Stimulated activated CD4-positive, alpha-beta T cell treated with anti-CD3 and anti-CD28 coated beads, Interleukin-1b, Interleukin-23, amount 100 ng/mL, for 1 hour (primary cell): ENCODE measurements at places on chromosomes 11 and 22.

DNA sequence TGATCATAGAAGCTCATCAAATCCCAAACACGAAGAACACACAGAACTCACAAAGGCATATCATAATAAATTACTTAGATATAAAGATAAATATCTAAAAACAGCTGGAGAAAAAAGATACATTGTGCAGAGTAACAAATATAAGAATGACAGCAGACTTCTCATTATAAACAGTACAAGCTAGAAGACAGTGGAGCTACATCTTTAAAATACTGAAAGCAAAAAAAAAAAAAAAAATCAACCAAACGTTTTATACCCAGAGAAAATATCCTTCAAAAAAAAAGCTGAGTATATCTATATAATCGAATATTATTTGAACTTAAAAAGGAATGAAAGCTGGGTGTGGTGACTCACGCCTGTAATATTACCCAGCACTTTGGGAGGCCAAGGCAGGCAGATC lies 90.0 kb downstream of the SBF2 start:
- no peak for DNase-seq

- DNase-seq, result no peak
Measured at GRCh38 chr11:104772806-104773241, 125.4 kb downstream of the CASP12 start.

GRCh38 chr22:19515654-19516377 lies 8.4 kb downstream of the CLDN5 start:
- DNase-seq, result no peak

DNA sequence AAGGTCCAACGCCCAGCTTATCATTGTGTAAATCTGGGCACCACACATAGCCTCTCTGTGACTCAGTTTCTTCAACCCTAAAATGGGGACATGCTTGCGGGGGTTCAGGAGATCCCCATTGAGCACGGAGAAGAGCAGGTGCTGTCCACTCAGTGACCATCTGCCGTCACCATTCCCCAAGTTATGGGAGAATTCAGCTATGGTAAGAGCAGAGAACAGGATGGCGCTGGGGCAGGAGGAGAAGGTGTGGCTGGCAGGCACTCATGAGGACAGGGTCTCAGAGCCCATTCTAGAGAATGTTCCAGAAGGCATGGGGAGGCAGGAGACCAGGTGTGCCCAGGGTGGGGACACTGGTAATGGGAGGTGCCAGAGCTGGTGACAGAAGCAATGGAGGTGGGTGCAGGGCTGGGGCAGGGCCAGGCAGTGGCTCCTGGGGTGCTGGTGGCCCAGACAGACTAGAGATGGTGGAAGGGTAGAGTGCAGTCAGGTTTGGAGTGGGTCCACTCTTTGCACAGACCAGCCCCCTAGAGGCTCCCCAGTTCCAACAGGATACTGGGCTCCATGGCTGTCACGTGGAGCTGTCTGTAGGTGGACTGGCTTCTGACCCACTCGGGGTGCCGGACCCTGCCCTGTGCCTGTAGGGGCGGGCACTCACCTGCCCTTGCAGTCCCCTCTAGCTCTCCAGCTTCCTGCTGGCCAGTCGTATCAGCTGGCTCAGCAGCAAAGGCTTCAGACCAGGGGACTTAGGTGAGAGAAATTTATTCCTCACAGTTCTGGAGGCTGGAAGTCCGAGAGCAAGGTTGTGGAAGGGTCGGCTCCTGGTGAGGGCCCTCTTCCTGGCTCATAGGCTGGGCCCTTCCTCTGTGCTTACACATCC lies 84.7 kb downstream of the CDKN1C start:
- no peak for DNase-seq

- DNase-seq, result no peak
Measured at GRCh38 chr11:94243571-94244515, 60.5 kb upstream of the IZUMO1R start.

DNA sequence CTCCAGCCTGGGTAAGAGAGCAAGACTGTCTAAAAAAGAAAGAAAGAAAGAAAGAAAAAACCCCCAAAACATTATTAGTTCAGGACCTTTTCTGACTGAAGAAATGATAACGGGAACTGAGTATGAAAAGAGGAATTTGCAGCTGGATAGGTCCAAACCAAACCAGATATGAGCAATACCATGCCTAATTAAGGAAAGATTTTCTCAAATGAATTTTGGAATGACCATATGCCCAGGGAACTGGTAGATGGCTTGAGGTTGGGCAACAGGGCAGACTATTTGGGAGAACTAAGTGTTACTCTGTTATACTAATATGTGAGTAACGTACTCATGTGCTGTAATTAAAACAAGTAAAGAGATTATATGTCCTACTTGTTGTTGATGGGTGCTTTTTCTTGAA lies 186.1 kb downstream of the TMEM135 start:
- no peak for DNase-seq

- DNase-seq, result no peak
Measured at GRCh38 chr22:20238536-20238900, 29.6 kb downstream of the RTN4R start.

GRCh38 chr11:12990162-12990480 lies 19.0 kb upstream of the RASSF10 start:
- DNase-seq, result no peak

GRCh38 chr11:86395061-86395551 lies 20.4 kb downstream of the CCDC81 start:
- DNase-seq, result no peak

DNA sequence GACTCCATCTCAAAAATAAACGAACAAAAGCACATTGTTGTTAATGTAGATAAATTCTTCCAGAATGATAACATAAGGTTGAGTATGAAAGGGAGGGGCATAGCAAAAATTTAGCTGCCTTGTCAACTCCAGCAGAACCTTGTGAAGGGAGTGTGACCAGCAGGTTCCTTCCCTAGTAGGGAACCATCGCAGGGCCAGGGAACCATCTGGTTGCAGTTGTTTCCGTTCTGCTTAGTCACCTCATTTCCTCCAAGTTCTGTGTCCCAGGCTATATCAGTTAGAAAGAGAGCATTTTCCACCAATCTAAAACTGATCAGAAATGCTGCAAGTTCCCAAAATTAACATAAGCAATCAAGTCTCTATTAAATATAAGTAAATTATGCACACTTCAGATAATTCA lies 126.7 kb upstream of the BLID start:
- no peak for DNase-seq

DNA sequence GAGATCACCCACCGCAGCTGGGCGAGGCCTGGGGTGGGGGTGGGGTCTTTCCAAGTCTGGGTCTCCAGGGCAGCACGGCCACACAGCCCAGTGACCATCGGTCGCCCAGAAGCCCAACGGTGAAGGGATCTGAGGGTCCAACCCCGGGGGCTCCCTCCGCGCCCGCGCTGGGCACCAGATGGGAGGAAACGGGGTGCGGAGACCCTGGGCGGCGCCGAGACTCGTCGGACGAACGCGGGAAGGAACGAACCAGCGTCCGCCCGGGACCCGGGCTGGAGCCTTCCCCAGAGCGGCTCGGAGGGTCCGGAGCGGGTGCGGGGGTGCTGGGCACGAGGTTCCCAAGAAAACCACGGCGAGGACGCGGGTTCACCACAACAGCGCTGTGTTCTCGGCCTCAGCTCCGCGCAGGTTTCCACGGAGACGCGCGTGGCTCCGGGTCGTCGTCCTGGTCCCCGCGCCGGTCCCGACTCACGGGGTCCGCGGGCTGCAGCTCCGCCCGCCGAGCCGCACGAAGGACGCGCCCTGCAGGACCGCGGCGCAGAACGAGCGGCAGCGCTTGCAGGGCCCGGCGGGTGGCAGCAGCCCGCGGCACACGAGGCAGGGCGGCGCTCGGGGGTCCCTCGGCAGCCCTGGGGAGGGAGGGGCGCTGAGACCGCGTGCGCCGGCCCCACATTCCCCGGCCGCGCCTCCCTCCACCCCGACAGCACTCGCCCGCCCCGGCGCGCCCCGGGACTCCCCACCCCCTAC lies 2.3 kb upstream of the IL17REL start:
- no peak for DNase-seq

DNA sequence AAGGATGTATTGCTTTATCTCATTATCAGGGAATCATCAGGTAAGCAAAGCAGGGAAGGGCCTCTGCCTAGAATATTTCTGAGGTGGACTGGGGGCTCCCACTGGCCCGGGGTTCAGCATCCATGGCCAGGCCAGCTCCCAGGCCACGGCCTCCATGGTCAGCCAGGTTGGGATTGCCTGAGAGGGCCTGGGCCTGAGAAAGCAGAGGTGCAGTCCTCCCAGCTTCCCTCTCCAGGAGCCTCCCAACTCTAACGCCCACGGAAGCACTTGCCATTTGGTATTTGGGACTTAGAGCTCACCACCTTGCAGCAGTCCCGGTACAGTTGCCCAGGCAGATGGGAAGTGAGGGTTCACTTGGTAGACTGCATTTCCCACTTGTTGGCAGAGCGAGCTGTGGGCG lies 12.7 kb downstream of the DGAT2 start:
- no peak for DNase-seq

- DNase-seq, result no peak
Measured at GRCh38 chr11:122494221-122494620, 161.3 kb upstream of the UBASH3B start.

DNA sequence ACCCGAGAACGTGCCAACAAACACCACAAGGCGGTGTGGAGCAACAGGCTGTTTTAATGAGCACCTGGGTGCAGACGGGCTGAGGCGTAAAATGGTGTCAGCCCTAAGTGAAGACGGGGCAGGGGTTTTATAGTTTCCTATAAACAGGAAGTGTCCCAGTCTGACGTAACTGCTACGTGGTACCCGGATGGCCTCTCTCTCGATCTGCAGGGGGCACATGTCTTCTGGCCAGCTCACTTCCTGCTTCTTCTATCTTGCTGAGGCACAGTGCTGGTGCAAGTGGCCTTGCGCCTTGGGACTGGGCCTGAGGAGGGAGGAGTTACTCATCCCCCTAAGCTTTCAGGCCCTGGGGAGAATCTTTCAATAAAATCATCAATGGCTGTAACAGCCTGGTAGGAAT lies 20.9 kb downstream of the OOSP3 start:
- DNase-seq, result no peak

GRCh38 chr11:67421430-67422031 lies 6.1 kb downstream of the CARNS1 start:
- DNase-seq, result no peak

GRCh38 chr11:117969160-117969991 lies 16.8 kb upstream of the IL10RA start:
- no peak for DNase-seq

GRCh38 chr11:123362186-123362585 lies 67.9 kb upstream of the GRAMD1B start:
- DNase-seq, result no peak

DNA sequence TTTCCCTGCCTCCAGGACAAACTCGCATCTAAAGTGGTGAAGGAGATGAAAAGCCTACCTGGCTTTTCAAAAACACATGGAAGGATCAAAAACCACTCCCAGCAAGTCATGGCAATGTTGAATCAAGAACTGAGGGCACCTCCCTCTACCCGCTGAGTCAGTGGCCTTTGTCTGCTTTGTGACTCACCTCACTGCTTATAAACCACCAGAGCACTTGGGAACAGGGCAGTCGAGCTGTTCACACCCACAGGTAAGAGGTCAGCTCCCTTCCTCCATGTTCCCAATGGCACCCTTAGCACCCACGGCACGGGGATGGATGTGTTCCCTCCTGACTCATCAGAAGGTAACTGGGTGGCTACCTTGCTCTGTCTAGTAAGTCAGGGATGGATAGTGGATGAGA lies 21.7 kb downstream of the TENM4 start:
- no peak for DNase-seq

DNA sequence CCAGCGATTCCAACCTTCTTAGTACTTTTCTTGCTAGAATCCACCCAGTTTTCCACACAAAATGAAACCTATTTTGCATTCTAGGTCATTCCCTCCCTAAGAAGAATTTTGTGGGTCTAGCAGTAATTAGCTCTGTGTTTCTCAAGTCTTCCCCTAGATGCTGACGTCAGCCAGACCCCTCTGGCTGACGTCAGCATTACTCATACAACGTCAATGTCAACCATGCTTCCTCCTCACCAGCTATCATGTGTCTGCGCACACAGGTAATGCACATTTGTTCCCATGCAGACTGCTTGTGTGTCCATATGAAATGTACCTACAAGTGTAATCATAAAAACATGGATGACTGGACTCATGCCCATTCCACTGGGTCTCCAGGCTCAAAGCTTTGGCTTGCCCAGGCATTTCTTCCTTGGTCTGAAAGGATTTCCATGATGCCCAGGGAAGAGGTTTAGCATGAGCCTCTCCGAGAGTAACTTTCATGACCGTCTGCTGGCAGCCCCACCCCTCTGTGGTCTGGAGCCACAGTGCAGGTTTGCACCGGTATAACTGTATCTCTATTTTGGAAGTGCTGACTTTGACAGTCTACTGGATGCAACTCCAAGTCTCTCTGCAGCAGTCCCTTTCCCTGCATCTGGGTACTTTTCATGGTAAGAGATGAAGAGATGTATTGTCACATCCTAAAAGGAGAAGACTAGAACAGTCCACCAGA lies 58.6 kb downstream of the DSCAML1 start:
- DNase-seq, result no peak

- no peak for DNase-seq
Measured at GRCh38 chr11:33391893-33392251, 134.7 kb downstream of the HIPK3 start.

DNA sequence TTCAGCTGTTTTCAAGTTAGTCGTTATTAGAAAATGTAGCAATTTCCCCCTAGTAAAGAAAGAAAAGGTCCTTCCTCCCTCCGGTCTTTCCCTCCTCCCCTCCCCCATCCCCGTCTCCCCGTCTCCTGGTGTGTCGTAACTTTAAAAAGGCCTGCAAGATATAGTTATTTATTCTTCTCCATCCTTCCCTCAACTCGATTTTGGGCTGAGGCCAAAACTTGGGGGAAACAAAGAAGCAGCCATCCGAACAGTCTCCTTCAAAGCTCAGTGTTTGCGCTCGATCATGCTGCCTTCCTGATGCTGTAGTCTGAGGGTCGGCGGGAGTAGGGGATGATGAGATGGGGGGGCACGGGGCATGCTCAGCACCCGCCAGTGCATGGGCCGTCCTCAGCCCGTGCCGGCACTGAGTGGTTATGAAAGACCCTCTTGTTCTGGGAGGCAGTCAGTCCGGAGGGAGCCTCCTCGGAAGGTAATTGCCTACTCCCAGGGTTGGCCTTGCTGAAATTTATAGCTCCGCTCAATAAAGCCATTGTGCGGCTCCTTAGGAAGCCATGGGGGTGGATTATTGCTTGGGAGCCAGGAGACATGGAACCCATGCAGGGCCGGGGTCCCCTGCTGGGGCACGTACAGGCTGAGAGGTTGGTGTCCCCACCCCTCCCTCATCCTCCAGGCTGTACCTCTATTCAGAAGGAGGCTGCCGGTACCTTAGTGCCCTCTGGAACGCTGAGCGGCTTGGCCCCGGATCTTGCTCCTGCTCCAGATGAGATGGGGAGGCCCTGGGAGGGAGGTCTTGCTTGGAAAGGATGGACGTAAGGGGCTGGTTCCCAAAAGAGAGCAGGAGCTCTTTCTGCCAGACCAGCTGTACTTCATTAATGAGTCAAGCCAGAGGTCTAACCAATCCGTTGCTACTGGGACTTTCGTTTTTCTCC lies 212.7 kb upstream of the CADM1 start:
- DNase-seq, result no peak

DNA sequence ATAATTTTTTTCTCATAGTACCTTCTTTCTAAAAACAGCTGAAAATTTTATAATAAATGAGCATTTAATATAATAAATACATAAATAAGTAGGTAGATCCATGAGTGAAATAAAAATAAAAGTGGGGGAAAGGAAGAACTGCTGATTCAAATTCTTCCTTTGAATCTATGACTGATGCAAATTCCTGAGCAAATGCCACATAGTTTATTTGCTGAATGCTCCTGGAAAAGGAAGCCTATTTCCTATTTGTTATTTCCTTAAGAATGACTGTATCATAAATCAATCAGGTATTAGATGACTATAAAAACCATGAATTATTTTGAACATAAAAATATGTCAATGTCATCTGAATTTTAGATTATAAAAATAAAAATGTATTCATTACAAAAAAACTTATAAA lies 16.6 kb downstream of the BTBD10 start:
- DNase-seq, result no peak
